Spleen (tissue), 13 donors: ENCODE measurements at places on chromosomes 12 and 14.

DNA sequence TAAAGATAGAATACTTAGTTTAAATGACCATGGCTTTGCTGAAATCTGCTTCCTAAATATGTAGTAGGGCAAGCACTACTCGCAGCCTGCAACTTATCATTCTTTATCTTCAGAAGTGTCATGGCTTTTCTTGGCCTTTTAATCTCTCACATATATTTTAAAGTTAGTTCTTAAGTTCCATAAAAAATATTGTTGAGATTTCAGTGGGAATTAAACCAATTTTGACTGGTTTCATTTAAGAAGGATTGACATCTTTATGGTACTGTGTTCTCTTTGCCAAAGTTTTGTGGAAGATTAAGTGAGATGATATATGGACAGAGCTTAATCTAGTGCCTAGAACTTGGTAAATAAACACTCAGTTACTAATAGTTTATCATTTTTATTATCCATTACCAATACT, 56.7 kb downstream of the KIAA0586 start:
- no peak for DNase-seq

GRCh38 chr12:14186193-14186502, 179.3 kb upstream of the ATF7IP start:
- no peak for DNase-seq

DNA sequence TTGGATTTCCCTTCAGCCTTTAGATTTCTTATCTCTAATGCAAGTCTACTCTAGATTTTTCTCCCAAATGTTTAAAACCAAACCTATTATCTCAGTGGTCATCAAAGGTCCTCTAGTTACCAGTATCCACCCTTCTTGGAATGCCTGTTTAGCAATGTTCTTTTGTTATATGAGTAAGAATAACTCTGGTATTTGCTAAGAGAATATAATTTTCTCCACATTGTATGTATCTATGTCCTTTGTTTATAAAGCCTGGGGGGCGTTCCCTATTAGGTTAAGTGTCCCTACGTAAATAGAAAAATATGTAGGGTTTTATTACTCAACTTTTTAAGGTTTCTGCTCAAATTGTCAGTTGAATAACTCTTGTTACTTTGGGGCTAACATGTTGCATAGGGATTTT, 27.3 kb downstream of the PPM1A start:
- no peak for DNase-seq

DNA sequence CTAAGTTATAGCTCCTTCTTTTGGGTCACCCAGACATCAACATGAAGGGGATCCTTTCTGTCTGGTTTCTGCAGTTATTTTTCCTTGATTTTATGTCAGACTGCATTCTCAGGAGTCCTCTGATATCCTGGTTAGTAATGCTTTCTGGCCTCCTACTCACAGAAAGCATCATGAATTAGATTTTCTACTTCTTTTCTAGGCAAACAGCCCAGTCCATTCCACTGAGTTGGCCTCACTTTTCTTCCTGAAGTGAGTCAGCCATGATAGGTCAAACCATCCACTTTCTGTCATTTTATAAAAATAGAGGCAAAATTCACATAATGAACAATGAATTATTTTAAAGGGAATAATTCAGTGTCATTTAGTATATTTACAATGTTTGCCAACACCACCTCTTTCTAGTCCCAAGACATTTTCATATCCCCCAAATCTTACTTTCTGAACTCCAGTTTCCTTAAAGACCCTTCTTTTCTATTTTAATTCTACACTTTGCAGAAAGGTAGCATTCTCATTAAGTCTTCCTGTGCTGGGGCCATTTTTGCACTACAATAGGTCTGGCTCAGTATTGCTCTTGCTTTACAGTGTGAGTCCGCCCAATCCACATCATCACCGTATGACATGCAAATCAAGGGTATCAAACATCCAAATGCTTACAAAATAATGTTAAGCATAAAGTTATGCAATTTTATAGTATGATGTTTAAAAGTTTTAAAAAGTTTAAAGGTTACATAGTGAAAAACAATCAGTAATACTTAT, 95.1 kb downstream of the UNC79 start:
- DNase-seq, result no peak

GRCh38 chr12:109952873-109953272, 43.3 kb downstream of the GIT2 start:
- no peak for DNase-seq

- DNase-seq, result no peak
Measured at GRCh38 chr14:58978343-58978742, 210.1 kb upstream of the DAAM1 start.
